ENCODE measurements at places on chromosomes 16 and 17.

DNA sequence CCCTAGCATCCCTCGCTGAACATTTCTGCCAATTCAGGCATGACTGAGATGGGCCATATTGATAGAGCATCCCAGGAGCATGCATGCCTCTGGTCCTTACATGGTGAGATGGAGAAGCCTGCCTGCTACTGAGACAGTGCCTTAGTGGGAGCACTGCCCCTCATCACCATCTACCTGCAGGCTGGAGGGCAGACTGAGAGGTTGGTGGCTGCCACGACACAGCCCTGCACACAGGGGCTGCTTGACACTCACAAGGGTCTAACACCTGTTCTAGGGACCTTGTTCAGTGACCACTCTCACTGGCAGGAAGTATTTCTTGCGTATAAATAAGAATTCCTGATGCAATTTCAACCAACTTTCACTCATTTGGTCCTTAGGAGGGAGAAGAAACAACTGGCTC, 34.0 kb downstream of the WIPI1 start:
- DNase-seq, result no peak

- no peak for DNase-seq
These were observed 38.2 kb upstream of the IL21R start for GRCh38 chr16:27363797-27364196.

- DNase-seq, result no peak
These were observed 177.1 kb upstream of the WSCD1 start for GRCh38 chr17:5892921-5893675.

GRCh38 chr16:16112450-16113053, 110.7 kb downstream of the ABCC6 start:
- DNase-seq, result no peak

GRCh38 chr17:77323413-77324171, 182.8 kb downstream of the SEC14L1 start:
- DNase-seq, result no peak

- no peak for DNase-seq
These were observed 170.0 kb downstream of the ENGASE start for GRCh38 chr17:79244665-79245064.

- no peak for DNase-seq
These were observed 115.4 kb downstream of the SALL1 start for GRCh38 chr16:51035711-51036110.

DNA sequence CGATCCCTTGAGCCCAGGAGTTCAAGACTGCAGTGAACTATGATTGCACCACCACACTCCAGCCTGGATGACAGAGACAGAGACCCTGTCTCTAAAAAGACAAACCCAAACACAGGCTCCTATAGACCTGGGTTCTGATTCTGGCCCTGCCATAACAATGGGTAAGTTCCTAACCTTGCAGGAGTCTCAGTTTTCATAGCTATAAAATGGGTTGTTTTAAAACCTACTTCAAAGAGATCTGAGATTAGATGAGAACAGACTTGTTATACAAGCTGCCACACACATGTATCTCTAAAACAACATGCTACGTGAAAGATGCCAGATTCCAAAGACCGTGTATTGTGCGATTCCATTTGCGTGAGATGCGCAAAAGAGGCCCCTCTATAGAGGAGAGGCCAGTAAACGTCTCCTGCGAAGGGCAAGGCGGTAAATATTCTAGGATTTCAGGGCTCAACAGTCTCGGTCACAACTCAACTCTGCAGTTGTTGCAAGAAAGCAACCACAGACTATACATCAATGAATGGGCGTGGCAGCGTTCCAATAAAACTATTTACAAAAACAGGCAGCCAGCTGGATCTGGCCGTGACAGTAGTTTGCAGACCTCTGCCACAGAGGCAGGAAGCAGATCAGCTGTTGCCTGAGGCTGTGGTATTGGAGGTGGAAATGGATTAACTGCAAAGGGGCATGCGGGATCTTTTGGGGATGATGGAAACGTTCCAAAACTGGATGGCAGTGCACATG, 5.9 kb downstream of the CORO7 start:
- DNase-seq, result no peak

DNA sequence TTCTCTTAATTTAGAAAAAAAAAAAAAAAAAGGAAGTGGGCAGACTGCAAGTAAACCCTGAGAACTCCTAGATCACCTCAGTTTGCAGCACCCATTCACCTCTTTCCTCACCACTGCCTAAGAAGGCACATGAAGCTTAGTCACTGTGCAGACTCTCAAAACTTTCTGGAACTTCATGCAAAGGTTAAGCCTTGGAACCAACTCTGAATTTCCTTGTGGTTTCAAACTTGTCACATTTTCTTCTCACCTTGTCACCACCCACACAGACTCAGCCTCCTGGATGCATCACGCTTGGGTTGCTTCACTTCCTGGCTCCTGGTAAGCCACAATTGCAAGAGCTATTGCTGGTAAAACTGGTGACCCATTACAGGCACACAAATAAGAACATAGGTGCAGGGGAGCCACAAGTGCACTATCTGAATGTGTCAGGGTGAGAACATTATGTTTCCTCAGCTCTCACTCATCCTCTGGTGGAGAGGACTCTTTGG, 15.0 kb upstream of the CPD start:
- DNase-seq, result no peak

GRCh38 chr16:116015-116414, 22.5 kb downstream of the NPRL3 start:
- DNase-seq, result no peak

- peak; percentile 95 for DNase-seq
These were observed 3.9 kb downstream of the SPATA20 start for GRCh38 chr17:50550661-50551432.

DNA sequence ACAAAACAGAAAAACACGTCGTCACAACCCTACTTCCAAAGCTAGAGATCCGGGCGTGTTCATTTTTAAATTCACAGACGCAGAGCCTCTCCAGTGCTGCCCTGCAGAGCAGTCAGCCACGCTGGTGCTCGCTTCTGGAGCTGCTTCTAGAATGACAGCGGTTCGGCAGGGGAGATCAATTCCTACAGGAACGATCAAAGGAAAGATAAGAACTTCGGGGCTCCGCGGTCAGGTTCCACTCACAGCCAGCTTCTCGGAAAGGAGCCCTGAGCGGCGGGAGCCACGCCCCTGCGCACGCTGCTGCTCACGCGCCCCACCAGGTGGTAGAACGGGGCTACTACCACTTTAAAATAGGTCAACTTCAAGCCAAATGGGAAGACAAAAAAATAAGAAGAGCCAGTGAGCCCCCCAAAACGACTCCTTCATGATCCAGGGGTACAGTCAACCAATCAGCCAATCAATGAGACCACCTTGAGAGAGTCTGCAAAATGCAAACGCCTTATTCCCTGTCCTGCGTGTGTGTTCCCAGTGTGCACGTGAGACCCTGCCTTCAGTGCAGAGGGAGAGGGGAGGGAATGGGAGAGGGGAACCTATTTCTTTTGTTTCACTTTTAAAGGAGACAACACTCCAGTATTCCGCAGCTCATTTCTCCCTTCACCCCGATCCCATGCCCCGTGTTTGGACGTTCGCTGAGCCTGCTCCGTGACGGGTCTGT, 209.7 kb downstream of the RBFOX3 start:
- DNase-seq, result peak; percentile 85

GRCh38 chr17:40915199-40915661, 22.2 kb downstream of the KRT23 start:
- DNase-seq, result no peak

DNA sequence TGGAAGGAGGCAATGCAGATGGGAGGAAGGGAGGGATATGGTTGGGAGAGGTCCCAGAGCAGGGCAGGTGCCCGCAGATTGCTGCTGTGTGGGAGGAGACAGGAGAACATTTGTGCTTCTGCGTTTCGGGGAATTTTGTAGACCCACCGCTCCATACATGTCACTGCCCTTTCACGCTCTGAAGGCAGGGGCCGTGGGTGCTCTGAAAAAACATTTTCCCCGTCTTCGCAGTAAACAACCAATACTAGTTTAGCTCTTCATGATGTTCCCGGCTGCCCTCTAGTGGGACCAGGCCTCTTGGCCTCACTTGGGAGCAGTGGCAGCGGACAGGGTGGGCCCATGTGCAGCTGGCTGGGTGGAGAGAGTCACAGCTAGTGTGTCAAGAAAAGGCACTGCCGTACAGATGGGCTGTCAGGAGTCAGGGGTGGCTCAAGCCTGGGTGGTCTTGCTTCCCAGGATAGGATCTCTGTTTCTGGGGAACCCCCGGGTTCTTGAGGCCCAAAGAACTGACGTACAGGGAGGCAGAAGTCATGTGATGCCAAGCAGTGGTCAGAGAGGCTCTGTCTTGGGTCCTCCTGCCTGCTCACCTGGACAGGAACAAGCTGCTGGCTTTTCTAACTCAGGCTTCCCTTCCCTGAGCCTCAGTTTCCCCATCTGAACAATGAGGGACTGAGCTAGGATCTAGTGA, 46.5 kb upstream of the CPNE2 start:
- DNase-seq, result peak; percentile 50

- no peak for DNase-seq
These were observed 11.3 kb upstream of the RNF157 start for GRCh38 chr17:76251478-76252039.

DNA sequence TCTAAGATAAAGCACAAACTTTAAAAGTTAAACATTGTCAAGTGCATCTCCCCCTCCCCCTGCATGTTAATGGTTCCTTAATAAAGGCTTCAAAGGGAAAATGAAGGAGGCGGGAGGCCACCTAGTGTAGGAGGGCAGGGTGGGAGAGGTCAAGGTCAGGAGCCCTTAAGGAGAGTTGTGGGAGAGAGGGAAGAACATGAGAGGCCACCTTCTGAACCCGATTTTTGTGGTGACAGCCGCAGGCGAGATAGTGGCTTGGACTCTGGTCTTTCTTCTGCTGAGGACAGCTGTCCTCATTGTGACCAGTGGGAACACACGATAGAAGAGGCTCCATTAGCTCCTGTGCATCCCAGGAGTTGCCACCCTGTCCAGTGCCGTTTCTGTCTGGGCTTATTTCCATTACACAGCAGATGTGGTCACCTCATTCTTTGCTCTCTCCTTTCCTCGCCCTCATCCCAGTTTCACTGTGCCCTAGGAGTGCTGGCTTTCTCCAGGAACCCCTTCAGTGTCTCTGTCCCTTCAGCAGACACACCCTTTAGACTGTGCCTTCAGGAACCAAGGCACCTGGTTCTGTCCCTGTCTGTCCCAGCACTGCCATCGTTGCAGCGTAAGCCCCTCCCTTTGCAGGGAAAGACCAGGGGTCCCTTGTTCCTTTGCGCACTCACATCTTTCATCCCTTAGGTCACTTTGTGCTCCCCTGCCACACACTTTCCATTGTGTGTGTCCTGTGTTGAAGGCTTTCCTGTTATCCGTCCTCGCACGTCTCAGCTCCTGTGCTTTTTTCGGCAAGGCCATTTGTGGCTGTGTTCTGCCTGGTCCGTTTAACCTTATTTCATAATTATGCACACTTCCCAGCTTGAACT, 7.5 kb downstream of the SEC14L1 start:
- DNase-seq, result peak; percentile 37

- peak; percentile 72 for DNase-seq
These were observed 8.5 kb upstream of the SSTR2 start for GRCh38 chr17:73156166-73156840.

DNA sequence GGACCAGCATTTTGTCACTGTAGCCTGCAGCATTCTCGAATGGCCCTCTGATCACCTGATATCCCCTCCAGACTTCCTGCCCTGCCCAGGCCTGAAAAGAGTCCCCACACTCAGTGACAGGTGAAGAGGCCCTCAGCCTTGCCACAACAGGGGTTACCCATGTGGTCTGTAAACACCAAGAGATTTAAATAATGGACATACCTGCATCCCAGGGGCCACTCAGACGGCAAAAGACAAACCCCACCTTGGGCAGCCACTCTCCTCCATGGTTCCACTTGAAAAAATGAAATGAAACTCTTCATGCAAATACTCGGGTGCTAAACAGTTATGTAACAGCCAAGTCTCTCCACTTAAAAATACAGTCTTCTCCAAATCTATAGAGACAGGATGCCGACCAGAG, 22.9 kb upstream of the PECAM1 start:
- no peak for DNase-seq

GRCh38 chr17:83176623-83177583, 97.5 kb downstream of the METRNL start:
- DNase-seq, result no peak

- no peak for DNase-seq
These were observed at the start of gene CRAMP1 for GRCh38 chr16:1612320-1613111. Gene CRAMP1 (plus strand): TSS chr16:1612360. CDS start chr16:1614640, 2,280 bp downstream.

DNA sequence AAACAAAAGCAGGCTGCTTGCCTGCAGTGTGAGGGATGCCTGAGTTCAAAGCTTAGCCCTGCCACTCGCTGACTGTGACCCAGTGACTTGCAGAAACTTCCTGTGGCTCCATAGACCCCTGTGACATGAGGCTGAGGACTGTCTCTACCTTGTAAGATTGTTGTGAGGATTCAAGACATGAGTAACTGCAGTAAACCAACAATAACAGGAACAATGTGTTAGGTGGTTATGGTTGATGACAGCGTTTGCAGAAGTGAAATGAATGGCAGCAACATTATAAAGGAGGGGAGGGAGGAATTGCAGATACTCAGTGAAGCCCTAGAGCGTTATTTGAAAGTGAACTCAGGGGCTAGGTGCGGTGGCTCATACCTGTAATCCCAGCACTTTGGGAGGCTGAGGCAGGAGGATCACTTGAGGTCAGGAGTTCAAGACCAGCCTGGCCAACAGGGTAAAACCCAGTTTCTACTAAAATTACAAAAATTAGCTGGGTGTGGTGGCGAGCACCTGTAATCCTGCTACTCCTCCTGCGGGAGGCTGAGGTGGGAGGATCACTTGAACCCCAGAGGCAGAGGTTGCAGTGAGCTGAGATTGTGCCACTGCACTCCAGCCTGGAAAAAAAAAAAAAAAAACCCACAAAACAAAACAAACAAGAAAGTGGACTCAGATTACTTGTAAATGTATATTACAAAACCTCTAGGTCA, 33.5 kb upstream of the EMP2 start:
- DNase-seq, result no peak

GRCh38 chr16:20610211-20610891, 34.2 kb upstream of the ACSM2B start:
- DNase-seq, result peak; percentile 57

DNA sequence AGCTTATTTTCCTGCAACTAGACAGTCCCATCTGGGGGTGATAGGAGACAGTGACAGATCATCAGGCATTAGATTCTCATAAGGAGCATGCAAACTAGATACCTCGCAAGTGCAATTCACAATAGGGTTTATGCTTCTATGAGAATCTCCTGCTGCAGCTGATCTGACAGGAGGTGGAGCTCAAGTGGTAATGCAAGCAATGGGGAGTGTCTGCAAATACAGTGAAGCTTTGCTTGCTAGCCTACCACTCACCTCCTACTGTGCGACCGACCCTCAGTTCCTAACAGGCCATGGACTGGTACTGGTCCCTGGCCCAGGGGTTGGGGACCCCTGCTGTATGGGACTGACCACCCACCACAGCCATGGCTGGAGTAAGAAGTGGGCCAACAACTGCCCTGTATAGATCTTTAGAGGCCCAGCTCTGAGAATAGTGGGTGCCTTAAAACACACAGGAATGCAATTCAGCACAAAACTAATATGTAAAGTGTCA, 26.0 kb upstream of the IRX3 start:
- DNase-seq, result no peak

- DNase-seq, result peak; percentile 59
These were observed 8.1 kb downstream of the MEIOB start for GRCh38 chr16:1863681-1864460.

GRCh38 chr16:50297301-50298074, 31.1 kb downstream of the ADCY7 start:
- no peak for DNase-seq

- DNase-seq, result no peak
These were observed 15.9 kb downstream of the ADPRM start for GRCh38 chr17:10713318-10713717.

- DNase-seq, result no peak
These were observed 701 bp downstream of the PIPOX start for GRCh38 chr17:29043539-29044145.

- no peak for DNase-seq
These were observed 16.4 kb downstream of the CDYL2 start for GRCh38 chr16:80788027-80788426.

- no peak for DNase-seq
These were observed 219.0 kb downstream of the FTO start for GRCh38 chr16:53922807-53923571.

All from G401 (cell line).